ENCODE measurements at places on chromosomes 11 and 22.
A peak's percentile ranks its signal among the peaks of the same experiment; 100 is the strongest.

GRCh38 chr11:118918128-118918685 lies 7.5 kb downstream of the BCL9L start:
- DNase-seq = peak; percentile 68

DNA sequence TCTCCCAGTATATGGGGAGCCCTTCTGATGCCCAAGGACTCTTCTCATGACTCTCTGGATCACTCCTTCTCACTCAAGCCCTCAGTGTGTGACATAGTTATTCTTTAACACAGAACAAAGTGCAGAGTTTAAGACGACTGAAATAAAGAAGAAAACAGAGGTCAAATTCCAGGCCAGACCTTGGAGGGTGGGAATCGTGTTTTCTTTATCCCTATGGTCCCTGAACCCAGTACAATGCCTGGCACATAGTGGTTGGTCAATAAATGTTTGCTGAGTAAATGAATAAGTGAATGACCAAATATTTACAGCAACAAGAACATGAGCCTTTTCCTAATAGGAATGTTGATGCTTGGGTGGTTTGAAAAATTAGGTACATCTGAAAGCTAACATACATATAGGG lies 28.8 kb downstream of the VSTM5 start:
- DNase-seq = no peak

- DNase-seq = no peak
These were observed 10.5 kb downstream of the TSKU start for GRCh38 chr11:76793391-76794291.

DNA sequence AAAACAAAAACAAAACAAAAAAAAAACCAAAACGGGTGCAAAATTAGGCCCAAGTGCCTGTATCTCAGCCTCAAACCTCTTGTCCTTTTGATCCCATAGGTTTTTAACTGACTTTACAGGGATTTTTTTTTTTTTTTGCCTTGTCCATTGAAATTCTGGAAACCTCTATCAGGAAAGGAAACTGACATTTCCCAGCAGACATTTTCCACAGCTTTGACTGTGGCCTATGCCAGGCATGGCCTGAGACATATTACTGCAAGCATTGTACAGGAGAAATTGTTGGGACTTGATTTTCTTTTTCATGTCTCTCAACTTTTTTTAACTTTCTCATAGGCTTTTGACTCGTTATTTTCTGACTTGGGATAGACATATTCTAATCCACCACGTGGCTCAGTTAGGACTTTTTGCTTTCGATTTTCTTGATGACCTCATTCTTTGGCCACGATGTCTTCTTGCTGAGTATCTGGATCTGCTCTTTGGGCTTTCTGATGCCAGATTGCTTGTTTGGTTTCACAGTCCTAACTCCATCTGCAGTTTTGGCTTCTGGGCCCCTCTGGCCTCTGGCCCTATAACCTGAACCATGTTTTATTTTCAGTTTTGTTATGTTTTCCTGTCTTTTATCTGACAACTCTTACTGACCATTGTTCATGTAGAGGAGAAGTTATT lies 336.1 kb upstream of the C11orf87 start:
- no peak for DNase-seq

DNA sequence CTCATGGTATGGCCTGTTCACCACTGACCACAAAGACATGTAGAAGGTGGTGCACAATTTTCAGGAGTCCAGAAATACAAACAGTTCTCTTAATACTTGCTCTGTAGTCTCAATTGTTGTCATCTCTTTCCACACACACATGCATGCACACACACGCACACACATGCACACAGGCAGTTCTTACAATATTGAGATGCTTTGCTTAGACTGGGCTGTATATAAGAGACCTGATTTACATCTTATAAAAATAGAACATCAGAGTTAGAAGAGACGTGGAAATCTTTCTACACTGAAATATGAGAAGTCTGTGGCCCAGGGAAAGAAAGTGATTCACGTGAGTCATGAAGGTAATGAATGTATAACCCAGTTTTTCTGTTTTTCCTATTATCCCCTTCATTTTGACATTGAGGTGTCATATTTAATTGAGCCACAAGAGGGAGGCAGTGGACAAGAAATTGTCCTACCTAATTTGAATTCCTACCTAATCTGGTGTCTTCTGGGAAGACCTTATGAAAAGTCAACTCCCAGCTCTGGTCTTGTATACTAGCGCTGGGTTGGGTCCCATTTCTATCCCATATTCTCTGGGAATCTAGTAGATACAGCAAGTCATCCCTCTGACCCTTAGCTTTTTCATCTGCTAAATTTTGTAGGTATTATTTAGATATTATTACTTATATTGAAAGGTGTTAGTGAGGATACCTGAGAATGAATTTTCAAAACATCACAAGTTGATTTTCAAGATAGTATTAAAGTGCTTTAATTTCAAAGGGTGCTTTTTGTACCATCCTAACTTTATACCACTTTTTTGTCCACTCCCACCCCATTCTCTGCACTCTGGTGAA lies 14.9 kb upstream of the MS4A4A start:
- DNase-seq = no peak

DNA sequence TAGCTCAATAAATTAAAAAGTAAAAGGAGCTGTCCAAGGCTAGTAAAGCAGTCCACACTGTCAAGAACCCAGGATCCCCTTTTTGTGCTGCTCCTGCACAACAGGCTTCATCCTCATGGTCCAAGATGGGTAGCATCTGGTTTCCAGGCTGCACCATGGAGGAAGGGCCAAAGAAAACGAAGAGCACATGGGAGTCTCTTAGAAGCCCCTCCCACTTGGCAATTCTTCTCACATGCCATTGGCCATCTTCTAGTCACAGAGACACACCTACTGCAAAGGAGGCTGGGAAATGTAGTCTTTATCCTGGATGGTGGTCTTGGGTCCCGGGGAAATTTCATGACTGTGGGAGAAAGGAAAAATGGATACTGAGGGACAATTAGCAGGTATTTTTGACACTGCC lies 37.8 kb downstream of the PRR5L start:
- DNase-seq = no peak

DNA sequence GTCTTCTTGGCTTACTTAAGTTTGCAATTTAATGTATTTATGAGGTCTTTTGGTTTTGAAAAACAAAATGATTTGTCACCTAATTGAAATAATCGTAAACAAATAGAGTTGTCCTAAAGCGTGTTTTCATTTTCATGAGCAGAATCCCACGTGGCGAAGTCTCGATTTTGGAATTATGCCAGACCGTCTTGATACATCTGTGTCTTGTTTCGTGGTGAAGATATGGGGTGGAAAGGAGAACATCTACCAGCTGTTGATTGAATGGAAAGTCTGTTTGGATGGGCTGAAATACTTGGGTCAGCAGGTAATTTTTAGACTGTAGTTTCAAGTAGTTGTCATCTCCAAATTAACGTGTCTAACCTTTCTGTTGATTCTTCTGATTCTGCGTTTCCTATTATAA lies 64.7 kb downstream of the UVRAG start:
- no peak for DNase-seq

All from T-helper 2 cell (primary cell).